ENCODE measurements at places on chromosomes 1 and 21.
A peak's percentile ranks its signal among the peaks of the same experiment; 100 is the strongest.

DNA sequence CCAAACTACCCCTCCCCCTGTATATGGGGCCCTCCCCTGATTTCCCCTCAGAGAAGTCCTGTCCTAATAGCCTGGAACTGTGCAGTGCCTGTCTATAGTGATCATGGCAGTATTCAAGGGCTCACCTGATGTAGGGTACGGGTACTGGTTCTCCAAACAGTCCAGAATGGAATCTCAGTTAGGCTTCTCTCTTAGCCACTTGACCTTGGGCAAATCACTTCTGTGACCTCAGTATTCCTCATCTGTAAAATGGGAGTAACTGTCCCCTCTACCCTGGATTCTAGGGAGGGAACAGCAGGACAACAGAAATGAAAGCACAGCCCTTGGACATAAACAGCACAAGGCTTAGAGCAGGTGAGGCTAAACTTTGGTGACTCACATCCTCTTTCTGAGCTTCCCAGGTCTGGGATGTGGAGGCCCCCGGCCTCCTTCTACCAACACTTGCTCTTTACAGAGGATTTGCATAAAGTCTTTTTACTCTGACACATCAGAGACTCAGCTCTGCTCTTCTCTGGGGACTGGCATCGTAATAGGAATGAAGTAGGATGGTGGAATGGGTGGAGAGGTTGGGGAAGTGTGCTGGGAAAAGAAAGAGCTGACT is 20.0 kb upstream of the PDZK1IP1 start:
- no peak for DNase-seq

DNA sequence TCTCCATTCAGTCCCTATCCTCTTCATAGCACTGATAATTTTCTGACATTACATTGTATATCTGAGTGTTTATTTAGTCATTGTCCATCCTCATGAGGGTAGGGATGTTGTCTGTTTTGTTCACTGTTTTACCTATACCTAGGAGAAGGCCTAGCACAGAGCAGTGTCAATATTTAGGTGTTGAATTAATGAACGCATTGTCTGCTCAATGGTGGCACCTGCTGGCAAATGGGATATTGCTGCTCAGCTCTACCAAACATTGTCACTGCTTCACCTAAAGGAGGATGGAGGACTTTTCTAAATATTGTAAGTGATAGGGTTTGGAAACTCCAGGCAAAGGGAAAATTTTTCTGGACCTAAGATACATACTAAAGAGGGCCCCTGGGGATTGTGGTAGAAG is 243.9 kb downstream of the RRAGC start:
- no peak for DNase-seq

DNA sequence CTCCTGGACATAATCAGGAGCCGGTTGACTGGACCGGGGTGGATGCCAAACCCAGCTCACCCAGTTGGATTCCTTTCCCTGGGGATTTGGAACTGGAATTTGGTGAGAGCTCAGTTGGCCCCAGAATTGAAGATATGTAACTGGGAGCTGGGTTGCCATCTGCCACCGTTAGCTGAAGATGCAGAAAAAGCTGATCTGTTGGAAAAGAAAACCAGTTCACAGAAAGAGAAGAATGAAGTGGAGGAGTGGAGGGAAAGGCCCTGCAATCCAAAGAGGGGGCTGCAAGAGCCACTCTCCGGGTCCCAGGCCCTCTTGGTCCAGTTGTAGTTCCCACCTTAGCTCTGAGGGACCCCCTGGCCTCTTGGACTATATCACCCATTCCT is 16.0 kb downstream of the TEX35 start:
- no peak for DNase-seq

DNA sequence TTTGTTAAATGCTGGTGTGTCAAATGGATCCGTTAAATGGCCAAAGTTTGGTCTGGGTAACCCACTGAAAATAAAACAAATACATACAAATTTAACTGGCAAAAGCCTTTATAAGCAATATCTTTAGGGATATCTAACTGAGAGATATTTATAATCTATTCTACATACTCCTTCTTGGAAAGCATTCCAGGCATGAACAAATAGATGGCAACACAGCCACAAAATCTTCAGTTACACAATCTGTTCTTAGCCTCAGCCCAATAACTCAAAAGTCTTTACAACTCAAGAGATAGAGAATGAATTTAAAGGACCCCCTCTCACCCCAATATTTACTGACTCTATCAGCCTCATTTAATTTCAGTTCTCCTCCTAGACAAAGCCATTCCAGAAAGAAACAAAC is 58.7 kb downstream of the NRDC start:
- DNase-seq, result no peak

DNA sequence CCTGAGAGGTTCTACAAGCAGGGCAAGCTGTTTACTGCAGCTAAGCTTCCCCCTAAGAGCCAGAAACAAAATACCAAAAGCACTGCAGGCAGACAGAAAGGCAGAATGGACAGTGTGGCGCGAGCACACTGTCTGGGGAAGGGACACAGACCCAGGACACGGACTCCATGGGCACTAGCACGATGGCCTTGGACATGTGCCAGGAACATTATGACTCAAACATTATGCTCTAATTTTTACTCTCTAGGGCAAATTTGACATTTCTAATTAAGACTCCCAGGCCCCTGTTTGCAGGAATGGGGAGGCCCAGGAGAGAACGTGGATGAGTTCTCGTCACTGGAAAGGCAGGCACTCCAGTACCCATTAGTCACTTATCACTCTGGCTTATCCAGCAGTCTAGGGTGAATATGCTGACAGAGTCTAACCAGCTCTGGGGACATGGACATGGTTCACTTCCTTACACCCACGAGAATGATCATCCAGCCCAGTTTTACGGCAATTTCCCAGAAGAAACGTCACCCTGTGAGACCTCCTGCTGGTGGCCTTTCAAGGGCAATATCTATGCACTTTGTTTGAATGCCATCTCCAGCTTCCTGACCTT is 45.1 kb downstream of the CAPN8 start:
- DNase-seq, result no peak

DNA sequence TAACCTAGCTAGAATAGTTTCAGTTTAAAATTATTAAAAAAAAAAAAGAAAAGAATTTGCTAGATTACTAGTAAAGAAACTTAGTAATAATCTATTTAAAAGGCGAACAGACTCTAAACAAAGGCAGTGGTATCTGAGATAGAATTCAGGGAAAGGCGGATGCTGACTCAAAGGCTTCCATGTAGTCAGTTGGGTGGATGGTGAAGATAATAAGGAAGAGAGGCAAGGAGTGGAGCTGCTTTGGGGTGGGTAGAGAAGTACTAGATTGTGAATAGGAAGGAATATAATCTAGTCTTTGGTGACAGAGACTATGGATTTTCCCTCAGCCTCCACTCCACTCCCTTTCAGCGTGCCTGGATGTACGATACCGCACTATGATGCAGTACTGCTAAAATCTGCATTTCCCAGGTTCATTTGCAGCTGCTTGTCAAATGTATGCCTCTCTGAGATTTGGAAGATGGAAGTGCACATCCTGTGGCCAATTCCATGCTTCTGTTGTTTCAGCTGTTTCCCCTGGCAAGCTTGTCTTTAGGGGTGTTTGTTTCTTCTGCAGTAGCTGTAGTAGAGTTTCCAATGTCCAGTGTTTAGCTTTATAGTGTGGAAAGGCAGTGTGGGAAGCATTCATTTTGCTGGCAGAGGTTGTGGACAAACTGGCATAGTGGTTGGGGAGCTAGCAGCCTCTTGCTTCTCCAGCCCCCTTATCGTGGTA is 184.6 kb upstream of the NRIP1 start:
- no peak for DNase-seq

GRCh38 chr1:59156051-59156450 is 140.8 kb upstream of the FGGY start:
- no peak for DNase-seq

DNA sequence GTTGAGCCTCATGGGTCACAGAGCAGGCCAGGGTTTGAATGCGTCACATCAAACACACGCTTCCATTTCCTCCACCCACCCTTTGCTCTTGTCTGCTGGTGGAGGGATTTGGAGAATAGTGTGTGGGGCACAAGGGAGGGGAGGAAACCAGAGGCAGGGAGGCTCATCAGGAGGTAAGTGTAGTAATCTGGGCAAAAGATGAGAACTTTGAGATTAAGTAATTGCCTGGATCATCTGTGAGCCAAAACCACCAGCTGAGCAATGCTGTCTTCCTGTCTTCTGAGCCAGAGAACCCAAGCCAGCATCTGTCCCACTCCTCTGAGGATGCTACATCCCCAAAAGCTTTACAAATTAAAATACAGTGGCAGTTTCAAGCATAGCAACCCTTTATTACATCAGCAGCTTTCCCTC is 45.2 kb downstream of the C8B start:
- DNase-seq, result no peak

DNA sequence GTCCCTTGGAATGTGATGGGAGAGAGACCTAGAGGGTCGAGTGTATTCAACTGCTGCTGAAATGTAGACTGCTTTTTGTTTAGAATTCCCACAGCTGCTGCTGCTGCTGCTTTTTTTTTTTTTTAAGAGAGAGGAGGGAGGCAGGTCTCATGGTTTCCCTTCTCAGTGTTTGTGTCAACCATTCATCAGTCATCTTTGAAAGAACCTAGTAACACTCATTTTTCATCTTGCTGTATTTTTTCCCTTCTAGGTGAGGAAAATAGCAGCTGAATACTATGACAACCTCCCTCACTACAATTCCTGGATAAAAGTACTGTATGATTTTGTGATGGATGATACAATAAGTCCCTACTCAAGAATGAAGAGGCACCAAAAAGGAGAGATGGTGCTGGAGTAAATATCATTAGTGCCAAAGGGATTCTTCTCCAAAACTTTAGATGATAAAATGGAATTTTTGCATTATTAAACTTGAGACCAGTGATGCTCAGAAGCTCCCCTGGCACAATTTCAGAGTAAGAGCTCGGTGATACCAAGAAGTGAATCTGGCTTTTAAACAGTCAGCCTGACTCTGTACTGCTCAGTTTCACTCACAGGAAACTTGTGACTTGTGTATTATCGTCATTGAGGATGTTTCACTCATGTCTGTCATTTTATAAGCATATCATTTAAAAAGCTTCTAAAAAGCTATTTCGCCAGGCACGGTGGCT is 9.2 kb downstream of the DEGS1 start:
- DNase-seq, result no peak

GRCh38 chr1:1599935-1600860 is at the start of gene FNDC10:
Gene FNDC10, minus strand, starts transcription at chr1:1600135. Its CDS starts 120 bp downstream, at chr1:1600015.
- DNase-seq, result peak; percentile 31

GRCh38 chr1:226428348-226428747 is 20.5 kb upstream of the PARP1 start:
- DNase-seq, result no peak

DNA sequence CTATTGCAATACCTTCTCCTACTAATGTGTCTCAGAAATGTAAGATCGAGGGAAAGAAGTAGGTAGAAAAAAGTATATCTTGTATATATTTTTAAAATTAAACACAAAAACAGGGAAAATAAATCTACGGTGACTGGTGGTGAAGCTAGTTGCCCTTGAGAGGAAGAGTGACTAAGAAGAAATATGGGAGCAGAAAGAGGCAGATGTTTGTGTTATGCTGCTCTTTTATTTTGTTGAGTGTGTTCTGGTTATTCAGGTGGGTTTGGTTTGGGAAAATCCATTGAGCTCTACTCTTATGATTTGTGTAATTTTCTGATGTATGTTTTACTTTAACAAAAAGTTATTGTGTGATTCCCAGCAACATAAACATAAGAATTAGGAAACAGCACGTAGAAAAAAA is 444.9 kb upstream of the B3GALT2 start:
- no peak for DNase-seq

- peak; percentile 67 for DNase-seq
Observed at GRCh38 chr1:117754061-117754969, 148.5 kb downstream of the TENT5C start.

DNA sequence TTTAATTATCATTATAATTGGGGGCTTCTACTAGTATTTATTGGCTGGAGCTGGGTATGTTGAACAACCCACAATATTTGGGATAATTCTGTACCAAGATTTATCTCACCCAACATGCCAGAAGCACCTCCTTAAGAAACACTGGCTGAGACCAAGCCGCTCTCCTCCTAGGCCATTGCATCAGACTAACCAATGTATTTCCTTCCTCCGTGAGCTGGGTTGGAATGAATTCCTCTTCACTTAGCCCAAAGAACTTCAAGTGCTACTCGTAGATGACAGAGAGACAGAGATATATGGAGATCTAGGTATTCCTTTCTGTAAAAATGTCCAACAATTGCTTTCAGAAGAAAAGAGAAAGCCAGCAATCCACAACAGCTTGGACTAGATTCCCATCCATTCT is 87.2 kb upstream of the ETS2 start:
- no peak for DNase-seq

DNA sequence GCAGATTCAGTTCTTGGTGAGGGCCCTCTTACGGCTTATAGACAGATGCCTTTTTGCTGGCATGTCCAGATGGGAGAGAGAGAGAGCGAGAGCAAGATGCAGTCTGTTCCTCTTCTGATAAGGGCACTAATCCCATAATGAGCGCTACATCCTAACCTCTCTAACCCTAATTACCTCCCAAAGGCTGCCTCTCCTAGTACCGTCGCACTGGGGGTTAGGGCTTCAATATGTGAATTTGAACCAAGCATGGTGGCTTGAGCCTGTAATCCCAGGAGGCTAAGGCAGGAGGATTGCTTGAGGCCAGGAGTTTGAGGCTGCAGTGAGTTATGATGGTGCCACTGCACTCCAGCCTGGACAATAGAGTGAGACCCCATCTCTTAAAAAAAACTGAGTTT is 10.5 kb upstream of the SDE2 start:
- DNase-seq, result no peak

DNA sequence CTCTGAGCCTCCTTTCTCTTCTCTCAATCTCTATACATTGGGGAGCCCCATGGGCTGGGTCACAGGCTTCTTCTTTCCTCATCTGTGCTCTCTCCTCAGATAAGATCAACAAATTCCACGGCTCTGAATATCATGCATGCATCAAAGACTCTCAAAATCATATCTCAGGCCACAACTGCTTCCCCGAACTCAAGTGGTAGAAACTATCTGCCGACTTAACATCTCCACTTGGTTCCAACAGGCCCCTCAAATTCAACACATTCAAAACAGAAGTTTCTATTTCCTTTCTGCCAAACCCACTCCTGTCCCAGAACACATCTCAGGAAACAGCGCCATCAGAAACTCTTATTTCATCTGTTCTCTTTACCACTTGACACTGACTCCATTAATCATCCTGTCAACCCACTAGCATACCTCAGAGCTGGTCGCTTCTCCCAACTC is 16.7 kb downstream of the DDX59 start:
- no peak for DNase-seq

DNA sequence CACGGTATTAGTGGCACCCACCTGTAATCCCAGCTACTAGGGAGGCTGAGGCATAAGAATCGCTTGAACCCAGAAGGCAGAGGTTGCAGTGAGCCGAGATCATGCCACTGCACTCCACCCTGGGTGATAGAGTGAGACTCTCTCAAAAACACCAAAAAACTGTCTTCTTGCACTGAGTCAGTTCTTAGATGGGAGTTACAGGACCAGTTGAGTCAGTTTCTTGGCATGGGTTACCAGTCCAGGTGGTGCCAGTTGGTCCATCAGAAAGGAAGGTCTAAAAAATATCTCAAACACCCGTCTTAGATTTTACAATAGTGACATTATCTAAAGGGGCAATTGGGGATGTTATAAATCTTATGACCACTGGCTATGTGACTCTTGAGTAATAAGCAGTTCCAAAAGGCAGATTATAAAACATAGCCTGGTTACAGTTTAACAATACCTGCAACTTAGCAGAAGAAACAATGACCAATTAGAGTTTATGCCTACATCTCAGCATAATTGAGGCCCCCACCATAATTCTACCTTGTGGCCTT is 206.9 kb upstream of the FGGY start:
- DNase-seq, result no peak
